ENCODE measurements at places on chromosomes 7 and 10.

DNA sequence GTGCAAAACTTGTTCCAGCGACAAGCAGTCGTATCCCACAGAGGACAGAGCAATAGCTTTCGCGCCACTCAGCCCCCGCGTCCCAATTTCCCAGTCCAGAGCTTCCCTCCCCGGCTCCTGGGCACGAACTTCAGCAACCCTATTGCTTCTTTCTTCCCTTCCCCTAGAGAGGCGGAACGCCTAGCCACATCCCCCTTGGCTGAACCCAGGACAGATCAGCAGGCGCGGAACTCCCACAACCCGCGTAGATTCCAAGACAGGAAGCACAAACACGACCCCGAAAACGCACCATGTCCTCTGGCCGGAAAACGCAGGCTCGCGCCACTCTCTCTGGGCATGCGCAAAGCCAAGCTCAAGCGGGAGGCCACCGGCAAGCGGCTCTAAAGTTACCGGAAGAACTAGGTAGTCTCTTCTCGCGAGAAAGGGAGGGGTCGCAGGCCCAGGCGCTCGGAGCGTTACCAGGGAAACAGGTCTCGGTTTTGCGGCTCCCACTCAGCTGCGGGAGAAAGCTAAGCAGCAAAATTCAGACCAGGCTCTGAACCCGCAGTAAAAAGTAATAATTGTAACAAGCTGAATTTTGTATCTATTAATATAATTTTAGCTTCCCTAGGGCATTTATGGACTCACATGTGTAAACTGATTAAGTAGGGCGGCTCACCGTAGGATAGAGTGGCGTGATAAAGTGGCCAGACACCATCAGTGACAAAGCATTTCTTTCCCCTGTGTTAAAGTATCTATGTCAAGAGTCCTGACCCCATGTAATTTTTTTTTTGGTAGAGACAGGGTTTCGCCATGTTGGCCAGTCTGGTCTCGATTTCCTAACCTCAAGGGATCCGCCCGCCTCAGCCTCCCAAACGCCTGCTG is at the start of gene TMEM209:
TSS of gene TMEM209 (minus strand) at position 323 of the 864 bp plus-strand sequence. CDS start at position 292, 31 bp downstream.
- DNase-seq, result peak; percentile 96

DNA sequence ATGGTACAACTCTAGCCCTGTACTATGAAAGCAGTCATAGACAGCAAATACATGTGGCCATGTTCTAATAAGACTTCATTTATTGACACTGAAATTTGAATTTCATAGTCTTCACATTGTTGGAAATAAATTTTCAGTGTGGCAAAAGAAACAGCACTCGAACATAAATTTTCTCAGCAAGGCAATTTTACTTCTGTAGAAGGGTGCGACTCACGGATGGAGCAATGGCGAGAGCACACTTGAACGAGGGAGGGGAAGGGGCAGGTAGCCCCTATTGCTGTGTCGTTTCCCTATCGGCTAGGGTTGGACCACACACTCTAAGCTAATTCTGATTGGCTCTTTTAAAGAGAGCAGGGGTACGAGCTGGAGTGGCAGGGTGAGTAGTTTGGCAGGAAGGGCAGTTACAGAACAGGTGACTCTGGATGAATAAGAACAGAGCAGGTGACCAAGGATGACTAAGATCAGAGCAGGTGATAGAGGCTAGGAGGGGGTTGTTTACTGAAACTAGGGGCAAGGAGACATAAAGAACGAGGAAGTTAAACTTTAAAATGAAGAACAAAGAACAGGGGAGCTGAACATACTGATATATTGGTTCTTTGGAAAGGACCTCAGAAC is 52.0 kb downstream of the LRRC4 start:
- no peak for DNase-seq

DNA sequence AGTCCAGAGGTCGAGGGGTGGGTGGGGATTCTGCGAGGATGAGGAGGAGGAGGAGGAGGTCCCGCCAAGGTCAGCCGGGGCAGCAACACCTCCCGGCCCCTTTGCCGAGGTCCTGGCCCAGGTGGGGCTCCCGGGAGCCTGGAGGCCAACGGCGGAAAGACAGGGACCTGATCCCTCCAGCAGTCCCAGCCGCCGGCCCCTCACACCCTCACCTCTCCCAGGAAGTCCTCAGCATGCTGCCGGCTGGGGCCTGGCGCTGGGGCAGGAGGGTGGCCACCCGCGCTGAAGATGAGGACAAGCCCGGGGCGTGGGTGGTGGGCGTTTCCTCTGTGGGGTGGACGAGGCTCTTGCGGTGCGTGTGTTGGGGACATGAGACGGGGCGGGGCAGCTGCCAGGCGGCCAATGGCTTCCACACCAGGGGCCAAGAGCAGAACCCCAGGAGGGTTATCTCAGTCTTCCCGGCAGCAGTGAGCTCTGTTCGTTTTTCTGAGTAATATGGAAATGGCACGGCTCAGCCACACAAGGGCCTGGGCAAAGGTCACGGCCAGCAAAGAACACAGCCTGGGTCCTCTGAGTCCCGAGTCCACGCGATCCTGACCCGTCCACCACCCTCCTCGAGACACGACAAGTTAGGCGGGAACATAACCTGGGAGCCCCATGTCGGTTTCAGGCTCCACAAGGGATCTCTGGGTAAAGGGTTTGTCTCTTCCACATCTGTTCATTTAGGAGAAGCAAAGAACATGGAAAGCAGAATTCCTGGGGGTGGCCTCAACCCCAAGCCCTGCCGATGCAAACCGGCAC is 82.9 kb upstream of the PDGFA start:
- DNase-seq, result peak; percentile 77

GRCh38 chr7:149202831-149203231 is 7.5 kb downstream of the ZNF282 start:
- no peak for DNase-seq

GRCh38 chr7:41122256-41122987 is 580.5 kb downstream of the INHBA start:
- no peak for DNase-seq

- peak; percentile 33 for DNase-seq
Measured at GRCh38 chr10:80537086-80537735, 491 bp upstream of the SH2D4B start.

- DNase-seq, result no peak
Measured at GRCh38 chr10:43151371-43151770, 13.1 kb downstream of the CSGALNACT2 start.

DNA sequence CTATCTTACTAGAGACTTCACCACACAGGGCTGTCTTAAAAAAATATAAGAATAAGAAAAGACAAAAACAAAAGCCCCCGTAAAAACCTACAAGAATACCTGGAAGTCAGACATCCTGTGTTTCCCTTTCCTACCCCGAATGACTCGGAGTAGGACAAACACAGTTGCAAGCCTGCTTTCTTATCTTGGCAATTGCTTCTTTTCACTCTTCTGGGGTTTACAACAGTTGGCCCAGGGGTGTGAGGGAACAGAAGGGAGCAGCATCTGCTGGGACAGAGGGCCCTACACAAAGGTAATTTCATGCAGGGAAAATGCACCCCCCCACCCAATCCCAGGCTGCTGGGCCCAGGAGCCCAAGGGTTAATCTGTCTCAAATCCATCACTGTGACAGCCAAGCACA is 220.6 kb downstream of the ARHGAP12 start:
- no peak for DNase-seq

DNA sequence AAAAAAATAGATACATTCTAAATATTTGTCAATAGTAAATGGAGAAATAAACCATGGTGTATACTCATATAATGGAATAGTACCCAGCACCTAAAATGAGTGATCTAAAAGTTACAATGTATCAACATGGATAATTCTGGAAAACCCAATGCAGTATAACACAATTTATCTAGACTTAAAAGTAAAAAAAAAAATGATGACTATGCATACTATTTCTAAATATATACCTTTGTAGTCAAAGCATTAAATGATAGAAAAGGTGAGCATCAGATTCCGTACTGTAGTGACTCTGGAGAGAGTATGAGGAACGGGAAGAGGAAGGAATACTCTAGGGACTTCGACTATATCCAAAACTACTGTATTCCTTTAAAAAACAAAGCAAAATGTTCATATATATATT is 115.2 kb upstream of the CDCA7L start:
- no peak for DNase-seq

DNA sequence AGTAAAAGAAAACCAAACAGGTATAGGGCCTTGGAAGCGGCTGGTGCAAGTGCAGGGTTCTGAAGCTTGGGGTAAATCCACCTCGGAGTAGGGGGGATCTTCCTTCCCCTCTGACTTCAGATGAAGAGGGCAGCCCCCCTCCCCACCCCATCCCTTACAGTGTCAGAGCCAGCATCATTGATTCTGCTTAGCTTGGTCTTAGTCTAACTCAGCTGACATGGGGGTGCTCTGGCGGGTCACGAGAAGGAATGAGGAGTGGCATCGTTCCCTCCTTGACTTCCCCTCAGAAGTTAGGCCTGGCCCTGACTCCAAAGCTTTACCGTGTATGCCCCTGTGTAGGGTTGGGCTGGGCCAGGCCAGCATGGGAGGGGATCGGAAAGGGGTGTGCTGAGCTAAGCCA is 44.2 kb upstream of the SAMD8 start:
- DNase-seq, result no peak

- no peak for DNase-seq
Measured at GRCh38 chr10:103055105-103055504, 137.0 kb downstream of the CNNM2 start.

DNA sequence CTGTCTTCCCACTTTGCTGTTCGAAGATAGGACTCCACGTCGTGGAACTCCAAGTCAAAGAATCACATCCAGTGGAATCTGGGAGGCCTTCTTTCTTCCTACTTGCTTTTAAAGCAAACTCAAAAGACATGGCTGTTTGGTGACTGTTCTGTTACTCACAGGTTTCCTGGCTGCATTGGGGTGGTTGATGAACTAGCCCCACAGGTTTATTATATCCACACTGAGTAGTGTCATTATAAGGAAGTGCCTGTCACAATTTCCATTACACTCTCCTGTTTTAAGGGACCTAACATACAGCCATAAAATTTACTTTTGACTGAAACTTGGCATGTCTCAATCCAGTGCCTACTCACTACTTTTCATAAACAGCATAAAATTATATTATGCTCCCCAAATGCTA is 287.3 kb upstream of the SP4 start:
- DNase-seq, result no peak

DNA sequence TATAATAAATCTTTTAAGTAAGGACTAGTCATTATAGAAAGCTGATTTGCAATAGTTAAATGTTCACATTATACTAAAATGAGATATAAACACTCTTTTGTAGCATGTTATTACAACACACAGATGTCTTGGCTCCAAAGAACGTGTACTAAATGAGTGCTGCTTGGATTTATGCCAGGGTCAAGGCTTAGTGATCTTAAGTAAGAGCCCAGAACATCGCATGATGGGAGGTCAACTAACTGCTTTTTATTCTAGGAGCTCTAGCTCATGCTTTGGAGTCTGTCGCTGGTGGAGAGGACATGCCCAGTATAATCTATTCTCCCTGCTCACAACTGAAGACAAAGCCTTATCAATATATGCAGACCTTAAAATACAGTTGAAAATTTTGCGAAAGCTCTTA is 315.1 kb downstream of the BBS9 start:
- DNase-seq, result no peak

DNA sequence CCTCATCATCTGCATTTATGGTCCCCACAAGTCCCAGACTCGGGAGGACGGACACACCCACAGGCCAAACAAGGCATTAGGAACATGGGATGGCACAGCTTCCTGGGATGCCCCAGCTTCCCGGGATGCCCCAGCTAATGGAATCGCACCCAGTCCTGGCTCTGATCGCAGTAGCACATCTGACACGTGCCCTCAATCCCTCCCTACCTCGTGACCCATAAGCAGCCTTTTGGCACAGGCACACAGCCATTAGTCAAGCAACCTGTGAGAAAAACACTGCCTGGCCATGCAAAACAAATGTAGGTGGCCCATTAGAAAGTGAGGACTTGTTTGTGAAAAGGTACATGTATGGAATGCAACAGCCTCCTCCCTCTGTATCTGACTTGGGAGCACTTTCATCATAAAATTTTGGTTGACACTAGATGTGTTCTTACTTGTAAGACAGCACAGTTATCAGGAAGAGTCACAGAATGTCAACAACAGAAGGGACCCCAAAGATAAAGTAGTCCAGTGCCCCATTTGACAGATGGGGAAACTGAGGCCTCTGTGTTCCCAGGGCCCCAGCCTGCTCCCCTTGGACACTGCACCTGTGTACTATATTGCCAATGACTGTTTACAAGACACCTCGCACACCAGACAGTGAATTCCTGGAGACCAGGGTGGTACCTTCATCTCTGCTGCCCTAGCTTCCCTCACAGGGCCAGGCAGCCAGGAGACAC is 34.4 kb downstream of the DLG5 start:
- DNase-seq, result no peak

GRCh38 chr10:132293201-132293812 is 14.4 kb downstream of the STK32C start:
- DNase-seq, result peak; percentile 58

GRCh38 chr7:3358991-3359390 is 57.9 kb downstream of the SDK1 start:
- DNase-seq, result no peak

DNA sequence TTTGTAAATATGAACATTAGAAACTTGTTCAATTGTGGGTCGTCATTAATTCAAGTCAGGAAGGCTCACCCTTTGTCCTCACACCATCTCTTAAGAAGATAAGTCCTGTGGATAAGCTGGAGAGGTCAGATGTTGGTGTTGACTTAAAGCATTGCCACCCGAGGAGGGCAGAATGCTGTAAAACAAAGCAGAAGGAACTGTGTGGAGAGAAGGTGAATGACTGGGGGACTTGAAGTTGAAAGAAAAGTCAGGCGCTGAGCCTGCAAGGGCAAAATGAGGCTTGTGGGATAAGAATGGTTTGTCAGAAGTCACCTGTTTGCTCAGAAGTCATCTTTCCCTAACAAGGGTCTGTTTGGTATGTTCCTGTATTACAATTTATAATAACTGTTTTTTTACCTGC is 9.1 kb downstream of the RPA3 start:
- no peak for DNase-seq

GRCh38 chr7:47949703-47950102 is 1.4 kb upstream of the PKD1L1 start:
- no peak for DNase-seq

DNA sequence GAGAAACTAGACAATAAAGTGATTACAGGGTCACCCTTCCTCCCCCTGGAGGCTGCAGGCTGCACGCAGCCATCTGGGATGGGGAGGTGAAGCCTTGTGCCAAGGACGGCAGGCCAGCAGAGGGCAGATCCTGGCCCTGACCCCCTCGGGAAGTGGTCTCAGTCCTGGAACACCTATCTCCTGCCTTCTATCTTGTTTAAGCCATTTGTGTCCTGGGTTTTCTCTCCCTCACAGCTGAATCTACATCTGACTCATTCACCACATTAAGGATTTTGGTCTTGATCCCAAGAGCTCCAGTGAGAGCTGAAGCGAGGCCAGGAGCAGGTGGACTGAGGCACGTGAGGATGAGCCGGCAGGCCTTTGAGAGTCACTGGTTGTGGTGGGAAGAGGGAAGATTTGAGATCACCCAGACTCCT is 16.4 kb upstream of the PARP12 start:
- DNase-seq, result no peak

- no peak for DNase-seq
Measured at GRCh38 chr7:156840134-156840533, 52.8 kb downstream of the LMBR1 start.

DNA sequence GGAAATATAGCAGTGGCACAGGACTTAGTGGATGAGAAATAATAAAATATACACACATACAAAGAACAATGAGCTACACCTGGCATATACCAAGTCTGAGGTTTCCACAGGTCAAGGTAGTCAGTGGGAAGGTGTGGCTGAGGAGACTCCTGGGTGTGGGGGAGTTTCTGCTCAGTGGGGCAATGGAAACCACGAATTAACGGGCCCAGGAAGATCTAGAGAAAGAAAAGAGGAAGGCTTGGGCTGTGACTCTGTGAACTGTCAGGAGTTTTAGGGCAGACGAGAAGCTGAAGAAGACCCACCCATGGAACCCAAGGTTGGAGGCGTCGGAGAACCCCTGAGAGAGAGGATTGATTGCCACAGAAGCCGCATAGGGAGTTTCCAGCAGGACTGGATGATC is 196.5 kb downstream of the HERPUD2 start:
- DNase-seq, result no peak
